ENCODE measurements at places on chromosomes 5 and 9.

- no peak for DNase-seq
Observed at GRCh38 chr9:38768351-38768761, 48.4 kb upstream of the FAM240B start.

- DNase-seq: no peak
Observed at GRCh38 chr5:27083449-27084415, 45.3 kb upstream of the CDH9 start.

GRCh38 chr5:151892393-151892792 lies 32.3 kb downstream of the GLRA1 start:
- no peak for DNase-seq

DNA sequence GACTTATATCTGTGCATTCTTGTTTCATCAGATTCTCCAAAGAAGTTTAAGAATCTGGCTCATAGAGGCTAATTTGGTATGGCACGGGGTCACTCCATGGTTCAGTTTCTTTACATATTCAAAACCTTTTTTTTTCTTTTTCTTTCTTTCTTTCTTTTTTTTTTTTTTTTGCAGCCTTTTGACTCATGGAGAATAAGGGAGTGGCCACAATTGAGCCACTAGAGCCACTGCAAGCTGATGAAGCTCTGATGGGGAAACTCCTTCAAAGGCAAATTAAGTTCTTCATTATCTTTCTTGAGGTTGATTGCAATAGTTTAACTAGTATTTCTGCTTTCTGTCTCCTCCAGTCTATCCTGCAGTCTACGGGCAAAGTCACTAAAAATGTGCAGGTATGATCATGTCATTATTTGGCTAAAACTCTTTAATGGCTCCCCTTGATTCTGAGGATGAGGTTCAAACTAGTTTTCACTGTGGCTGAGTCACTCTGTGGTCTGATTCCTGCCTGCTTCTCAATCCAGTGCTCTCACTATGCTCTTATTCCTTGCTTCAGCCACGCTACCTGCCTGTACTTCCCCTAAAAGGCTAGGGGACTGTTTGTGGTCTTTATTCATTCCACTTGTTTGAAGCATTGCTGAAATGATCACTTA lies 93.5 kb upstream of the RIOK2 start:
- DNase-seq: no peak

DNA sequence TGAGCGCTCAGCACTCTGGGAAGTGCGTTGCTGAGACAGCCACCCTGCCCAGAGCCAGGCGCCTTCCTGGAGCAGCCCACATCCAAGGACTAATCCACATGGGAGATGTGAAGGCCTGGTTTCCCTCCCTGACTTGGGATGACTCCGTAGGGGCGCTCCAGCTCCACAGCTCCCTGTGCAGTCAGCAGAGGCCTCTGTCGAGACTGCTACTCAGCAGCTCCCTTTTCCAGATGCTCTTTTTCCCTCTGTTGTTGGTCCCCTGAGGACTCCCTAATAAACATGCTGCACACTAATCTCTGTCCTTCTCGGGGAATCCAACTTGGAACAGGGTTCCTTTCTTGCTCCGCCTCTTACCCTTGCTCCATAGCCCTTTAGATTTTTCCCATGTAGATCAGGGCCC lies 237.3 kb downstream of the ZSWIM6 start:
- DNase-seq: no peak

- no peak for DNase-seq
Observed at GRCh38 chr9:13857521-13857920, 456.4 kb downstream of the NFIB start.

DNA sequence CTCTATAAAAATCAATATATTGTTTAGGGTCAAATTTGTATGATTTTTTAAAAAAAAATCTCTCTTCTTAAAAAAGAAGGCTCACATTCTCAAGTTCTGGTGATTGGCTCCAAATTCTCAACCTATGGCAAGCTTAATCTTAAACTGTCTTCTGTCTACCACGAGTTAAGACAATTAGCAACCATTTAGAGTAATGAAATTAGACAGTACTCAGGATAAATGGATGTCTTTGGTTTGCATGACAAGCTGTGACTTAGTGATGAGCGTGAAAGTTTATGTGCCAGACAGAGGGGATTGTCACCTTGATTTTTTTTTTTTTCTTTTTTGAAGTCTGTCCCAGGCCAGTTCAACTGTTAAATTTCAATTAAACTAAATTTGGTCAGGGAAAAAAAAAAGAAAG lies 1632.3 kb downstream of the MAT2B start:
- DNase-seq: no peak

DNA sequence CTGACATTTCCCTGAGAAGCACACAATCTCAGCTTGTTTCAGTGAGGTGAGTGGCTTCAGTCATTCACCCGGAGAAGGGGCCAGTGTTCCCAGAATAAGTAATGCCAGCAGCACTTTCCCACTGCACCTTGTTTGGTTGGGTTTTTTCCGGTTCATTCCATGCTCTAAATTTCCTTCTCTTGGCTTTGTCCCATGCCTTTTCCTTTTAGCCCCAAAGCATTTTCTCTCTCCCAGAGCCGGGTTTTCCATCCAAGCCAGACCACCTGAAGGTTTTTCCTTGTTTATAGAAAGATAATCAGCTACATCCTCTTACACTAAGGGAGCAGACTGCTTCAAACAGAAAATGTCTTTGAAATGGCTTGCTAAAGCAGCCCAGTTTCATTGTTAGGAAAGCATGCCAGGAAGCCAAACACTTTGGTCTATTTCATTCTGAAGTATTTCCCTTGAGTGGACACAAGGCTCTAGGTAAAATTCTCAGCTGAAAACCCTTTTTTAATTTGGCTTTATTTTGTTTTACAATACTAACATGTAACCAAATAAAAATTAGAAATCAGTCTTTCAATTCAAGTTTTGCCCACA lies 501.6 kb downstream of the DTWD2 start:
- no peak for DNase-seq

- peak; percentile 74 for DNase-seq
Observed at GRCh38 chr9:134344068-134344799, 18.0 kb downstream of the RXRA start.

GRCh38 chr5:15452781-15453180 lies 47.2 kb upstream of the FBXL7 start:
- no peak for DNase-seq

- DNase-seq: no peak
Observed at GRCh38 chr5:167912941-167913665, 378.3 kb upstream of the WWC1 start.

DNA sequence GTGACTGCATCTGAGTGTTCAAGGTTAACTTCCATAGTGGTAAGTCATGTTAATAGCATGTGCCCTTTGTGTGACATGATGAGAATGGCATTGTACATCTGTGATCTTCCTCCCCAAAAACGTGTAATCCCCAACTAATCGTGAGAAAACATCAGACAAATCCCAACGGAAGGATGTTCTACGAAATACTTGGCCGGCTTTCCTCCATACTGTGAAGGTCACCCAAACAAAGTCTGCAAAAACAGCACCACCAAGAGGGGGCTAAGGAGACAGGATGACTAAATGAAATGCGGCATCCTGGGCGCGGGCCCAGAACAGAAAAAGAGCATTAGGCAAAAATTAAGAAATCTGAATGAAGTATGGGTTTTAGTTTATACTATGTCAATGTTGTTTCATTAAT lies 81.8 kb downstream of the MED10 start:
- DNase-seq: no peak

- DNase-seq: no peak
Observed at GRCh38 chr9:100590481-100590880, 12.6 kb downstream of the CAVIN4 start.

DNA sequence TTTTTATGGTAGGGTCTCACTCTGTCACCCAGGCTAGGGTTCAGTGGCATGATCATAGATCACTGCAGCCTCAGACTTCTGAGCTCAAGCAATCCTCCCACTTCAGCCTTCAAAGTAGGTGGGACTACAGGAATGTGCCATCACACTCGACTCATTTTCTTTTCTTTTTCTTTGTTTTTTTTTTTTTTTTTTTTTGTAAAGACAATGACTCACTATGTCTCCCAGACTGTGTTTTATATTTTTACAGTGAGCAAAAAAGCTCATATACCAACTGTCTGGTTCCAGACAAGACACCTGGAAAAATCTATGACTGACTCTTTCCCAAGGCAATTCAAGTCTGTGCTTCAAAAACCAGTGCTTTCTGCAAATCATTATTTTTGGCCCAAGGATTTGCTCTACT lies 10.8 kb upstream of the FOXD1 start:
- DNase-seq: no peak

- DNase-seq: no peak
Observed at GRCh38 chr9:87255431-87256155, 242.1 kb upstream of the DAPK1 start.

DNA sequence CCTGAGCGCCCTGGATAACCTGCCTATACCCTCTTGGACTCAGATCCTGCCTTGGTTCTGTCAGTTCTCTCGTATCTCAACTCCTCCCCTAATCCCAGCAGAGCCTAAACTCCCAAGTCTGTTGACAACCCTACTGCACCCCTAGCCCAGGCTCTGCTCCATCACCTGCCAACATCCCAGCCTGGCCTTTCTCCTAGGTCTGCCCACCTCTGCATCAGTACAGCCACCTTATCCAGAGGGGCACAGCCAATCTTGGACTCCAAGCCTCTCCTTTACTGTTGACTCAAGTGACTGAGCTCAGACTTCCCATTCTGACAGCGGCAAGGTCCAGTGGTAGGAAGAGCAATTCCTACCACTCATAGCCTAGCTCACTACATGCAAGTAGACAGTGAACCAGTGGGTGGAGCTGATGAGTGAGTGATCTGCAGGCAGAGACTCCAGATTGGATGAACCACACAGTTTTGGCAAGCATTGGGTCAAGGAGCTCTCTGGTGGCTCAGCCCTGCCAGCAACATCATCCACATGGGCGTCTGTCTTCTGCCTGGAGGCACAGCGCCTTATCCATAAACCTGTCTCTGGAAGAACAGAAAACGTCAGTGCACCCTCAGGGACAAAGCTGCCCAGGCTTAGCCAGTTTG lies 26.5 kb downstream of the TRMO start:
- DNase-seq: peak; percentile 25

DNA sequence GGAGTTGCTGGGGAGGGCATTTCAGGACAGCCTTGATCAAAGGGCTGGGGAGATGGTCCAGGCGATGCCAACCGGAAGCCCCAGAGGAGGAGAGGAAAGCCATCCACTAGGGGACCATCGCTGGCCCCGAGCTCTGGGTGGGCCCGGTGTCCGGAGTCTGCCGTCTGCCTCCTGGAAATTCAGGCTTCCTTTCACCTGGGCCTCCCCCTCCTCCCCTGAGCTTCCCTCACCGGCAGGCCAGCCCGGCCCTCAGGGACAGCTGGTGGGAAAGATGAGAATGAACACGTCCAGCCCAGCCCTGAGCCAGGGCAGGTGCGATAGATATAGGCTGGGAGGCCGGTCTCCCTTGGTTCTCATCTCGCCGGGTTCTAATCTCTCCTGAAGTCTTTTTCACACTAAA lies 17.2 kb downstream of the IRX4 start:
- DNase-seq: no peak

DNA sequence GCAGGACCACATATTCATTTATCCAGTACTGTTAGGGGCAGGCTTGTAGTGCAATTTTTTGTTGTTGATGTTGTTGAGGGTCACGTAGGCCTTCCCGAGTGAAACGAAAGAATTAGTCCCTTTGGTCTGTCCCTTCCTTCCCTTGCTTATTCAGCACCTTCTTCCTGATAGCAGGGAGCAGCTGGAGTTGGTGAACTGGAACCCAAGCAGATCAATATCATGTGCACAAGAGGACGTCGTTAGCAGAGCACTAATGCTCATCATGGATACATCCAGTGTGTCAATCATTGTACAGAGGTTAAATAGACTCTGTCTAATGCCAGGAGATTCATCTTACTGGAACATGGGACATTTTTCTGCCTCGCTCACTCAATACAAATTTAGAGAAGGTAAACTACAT lies 33.0 kb upstream of the MAP1B start:
- no peak for DNase-seq

- peak; percentile 92 for DNase-seq
Observed at GRCh38 chr9:32550562-32551275, 1.4 kb upstream of the SMIM27 start.

All from erythroblast (primary cell).